Ammon's horn (tissue), 1 donor: ENCODE measurements at places on chromosomes 6 and 20.

GRCh38 chr6:149031201-149031858 lies 284.5 kb downstream of the UST start:
- DNase-seq: no peak

- peak; percentile 46 for DNase-seq
Observed at GRCh38 chr6:56450882-56451739, 191.6 kb downstream of the DST start.

GRCh38 chr6:166520905-166521834 lies 65.3 kb downstream of the RAMACL start:
- DNase-seq: no peak

- no peak for DNase-seq
Observed at GRCh38 chr6:34316431-34317171, 67.8 kb upstream of the SMIM29 start.

DNA sequence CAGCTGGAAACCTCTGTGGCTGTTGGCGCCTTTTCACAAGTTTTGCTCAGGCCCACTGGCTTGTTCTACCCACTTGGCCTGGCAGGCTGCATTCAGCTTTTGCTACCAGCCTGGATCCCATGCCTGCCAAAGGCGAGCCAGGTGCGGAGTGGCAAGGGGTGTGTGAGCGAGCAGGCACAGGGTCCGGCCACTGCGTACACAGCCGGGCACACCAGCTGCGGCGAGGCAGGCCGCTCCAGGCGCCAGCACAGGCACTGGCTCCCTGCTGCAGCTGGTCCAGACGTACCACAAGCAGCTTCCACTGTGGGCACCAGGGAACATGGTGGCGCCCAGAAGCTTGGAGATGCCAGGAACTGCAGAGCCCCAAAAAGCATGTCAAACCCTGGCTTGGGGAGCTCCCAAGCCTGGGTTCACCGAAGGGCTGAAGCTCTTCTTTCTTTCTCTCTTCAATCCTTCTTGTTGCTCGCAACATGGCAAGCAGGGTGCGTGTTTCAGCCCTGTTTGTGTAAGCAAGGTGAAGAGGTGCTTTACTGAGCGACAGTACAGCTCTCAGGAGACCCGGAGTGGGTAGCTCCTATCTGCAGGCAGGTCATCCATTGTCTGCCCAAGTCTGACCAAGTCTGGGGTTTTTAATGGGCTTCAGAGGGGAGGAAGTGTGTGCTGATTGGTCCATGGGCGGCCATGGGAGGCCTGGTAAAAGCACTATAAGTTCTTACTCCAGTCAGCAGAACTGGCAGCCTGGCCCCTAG lies 32.6 kb upstream of the GRM4 start:
- no peak for DNase-seq

- no peak for DNase-seq
Observed at GRCh38 chr6:155498370-155498769, 42.7 kb upstream of the NOX3 start.

DNA sequence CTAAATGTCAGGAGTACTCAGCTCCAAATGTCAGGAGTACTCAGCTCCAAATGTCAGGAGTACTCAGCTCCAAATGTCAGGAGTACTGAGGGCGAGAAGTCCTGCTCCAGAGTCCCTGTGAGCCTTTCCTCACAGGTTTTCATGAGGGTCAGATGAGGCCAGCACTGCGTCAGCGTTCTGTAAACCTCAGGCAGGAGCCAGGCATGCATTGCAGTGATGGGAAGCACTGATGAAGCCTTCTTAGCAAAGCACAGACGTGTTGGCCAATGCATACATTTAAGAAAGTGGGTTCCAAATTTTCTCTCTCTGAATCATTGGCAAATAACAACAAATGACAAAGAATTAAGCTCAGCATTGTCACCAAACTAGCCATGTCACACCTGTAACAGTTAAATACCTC lies 254.9 kb downstream of the ZNF217 start:
- no peak for DNase-seq

DNA sequence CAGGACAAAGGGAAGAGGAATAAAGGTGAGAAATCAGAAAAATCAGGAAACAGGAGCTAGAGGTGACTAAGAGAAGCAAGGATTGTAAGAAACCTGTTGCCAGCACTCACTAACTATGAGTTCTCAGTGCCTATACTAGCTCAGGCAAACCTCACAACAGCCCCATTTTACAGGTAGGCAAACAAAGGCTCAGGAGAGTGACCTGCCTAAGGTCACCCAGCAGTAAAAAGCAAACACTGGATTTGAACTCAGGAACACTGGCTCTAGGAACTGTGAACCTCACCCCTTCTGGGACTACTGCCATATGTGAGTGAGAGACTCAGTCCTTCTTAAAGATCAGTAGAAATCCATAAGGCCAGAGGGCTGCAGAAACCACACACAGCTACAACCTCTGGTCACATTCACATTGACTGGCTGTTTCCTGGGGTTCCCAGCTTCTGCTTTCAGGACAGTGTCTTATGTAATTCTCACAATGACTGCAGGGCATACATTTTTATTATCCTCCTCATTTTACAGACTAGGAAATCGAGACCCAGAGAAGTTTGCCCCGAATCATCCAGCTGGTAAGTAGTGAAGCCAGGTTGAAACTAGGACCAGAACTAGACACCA lies 80.7 kb upstream of the MAFB start:
- DNase-seq: peak; percentile 36

GRCh38 chr20:57884956-57885355 lies 175.1 kb upstream of the PMEPA1 start:
- no peak for DNase-seq

GRCh38 chr20:3896302-3896701 lies 7.1 kb downstream of the PANK2 start:
- DNase-seq: no peak

GRCh38 chr6:28161410-28162079 lies 19.9 kb downstream of the ZKSCAN8 start:
- DNase-seq: peak; percentile 33

- no peak for DNase-seq
Observed at GRCh38 chr20:57059055-57059596, 207.3 kb downstream of the BMP7 start.

DNA sequence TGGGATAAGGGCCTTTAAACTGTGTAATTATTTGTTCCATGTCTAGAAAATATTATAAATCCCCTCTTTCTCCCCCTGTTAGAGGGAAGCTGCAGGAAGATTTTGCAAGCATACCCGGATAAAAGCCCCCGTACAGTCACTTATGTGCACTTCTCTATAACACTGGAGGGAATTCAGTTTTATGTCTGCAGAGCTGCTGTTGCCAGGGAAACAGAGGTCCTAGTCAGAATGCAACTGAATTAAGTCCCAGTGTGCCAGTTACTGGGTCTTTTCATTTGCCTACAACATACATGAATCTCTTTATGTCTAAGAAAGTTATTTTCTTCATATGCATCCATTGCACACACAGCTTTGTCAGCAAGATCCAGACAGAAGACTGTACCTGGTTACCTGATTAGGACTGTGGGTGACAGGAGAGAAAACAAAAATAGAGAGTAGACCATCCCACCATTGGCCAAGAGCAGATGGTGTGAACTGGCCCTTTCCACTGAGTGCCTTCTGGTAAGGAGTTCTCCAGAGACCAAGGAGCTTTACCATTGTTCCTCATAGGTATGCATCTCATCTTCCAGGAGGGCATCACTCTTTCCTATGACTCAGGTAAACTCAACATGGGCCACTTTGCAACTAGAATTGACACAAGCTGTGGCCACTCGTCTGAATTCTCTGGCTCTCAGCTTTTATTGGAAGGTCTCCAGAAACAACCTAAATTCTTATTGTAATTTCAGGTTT lies 180.8 kb upstream of the PHACTR1 start:
- DNase-seq: no peak

GRCh38 chr20:9608639-9609340 lies 94.4 kb downstream of the LAMP5 start:
- DNase-seq: no peak

DNA sequence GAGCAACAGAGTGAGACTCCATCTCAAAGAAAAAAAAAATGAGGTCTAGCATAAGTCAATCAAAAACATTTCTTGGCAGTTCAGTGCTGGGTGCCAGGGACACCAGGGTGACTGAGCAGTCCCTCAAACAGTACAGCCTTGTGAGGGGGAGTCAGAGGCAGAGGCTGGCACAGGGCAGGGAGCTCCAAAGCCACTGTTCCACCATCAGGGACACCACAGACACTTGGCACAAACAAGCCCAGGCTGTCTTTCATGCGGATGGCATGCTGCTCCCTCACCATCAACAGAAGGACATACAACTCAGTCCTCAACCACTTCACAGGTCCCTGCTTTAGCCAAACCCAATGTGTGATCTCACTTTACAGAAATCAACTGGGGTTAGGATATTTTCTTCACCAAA lies 36.0 kb upstream of the GRM4 start:
- no peak for DNase-seq

GRCh38 chr6:5151955-5152401 lies 66.8 kb downstream of the PPP1R3G start:
- DNase-seq: peak; percentile 81

- DNase-seq: no peak
Observed at GRCh38 chr6:106988664-106989063, 14.1 kb upstream of the CD24 start.

DNA sequence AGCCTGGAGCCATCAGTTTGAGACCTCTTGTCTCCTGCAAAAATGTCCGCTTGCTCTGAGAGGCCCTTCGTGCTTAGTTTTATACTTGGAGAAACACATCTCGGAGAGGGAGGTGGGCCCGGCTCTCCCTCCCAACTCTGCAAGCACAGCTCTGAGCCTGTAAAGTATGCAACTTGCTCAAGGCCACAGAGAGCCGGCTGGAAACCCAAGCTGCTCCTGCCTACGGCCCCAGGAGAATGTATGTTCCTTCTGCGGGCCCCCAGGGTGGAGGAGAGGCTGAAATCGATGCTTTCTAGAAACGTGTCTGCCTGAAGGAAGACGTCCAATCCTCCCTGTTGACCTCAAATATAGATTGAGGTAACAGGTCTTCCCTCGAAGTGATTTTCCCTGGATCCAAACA lies 205.4 kb downstream of the PREX1 start:
- no peak for DNase-seq

- peak; percentile 31 for DNase-seq
Observed at GRCh38 chr6:154261688-154262397, 94.8 kb downstream of the IPCEF1 start.

DNA sequence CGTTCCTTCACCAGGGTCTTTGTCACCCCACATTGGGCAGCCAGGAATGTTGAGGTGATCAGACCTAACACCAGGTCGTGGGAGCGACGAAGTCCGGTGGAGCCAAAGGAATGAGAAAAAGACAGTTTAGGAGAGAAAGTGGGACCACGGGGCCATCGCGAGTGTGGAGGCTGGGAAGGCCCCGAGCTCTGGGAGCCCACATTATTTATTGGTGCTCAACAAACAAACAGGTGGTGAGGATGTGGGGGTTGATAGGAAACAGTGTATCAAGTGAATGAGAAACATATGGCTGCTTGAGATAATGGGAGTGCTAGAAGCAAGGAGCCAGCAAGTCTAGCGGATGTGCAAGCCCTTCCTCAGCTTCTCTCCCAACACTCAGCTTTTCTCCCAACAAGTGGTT lies 287.1 kb upstream of the SGK1 start:
- no peak for DNase-seq

DNA sequence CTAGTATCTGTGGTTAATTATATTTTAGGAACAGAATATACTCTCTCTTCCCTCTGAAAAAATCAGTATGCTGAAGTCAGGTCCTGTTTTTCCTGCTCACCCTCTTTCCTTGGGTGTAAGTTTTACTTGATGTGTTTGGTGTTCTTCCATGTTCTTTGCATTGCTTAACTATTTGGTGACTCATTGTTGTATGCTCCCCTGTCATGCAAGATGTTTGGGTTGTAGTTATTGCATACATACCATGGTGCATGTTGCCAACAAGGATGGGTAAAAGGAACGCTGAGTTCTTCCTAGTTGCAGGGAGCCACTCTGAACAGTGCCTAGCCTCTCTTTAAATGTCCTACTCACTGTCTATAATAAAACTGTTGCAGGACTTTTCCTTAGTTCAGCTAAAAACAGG lies 207.9 kb upstream of the LAMP5 start:
- no peak for DNase-seq

DNA sequence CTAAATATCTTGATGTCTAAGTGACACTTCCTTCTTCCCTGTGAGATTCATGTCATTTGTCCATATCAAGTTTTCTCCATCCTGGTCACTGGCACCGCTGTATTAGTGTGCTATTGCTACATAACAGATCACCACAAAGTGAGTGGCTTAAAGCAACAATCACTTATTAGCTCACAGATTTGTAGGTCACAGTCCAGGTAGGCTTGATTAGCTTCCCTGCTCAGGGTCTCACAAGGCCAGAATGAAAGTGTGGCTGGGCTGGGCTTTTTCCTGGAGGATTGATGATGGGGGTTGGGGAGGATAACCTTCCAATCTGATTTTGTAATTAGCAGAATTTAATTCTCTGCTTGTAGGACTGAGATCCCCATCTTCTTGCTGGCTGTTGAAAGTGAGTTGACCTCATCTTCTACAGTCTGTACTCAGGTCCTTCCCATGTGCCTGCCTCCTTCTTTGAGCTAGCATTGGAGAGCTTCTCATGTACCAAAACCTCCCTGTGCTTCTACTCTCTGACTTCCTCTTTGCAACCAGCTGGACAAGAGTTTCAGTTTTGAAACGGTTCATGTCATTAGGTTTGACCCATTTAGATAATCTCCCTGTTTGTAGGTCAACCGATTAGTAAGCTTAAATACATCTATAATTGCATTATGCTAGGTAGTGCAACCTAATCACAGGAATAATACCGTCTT lies 152.4 kb upstream of the MAN1A1 start:
- no peak for DNase-seq

DNA sequence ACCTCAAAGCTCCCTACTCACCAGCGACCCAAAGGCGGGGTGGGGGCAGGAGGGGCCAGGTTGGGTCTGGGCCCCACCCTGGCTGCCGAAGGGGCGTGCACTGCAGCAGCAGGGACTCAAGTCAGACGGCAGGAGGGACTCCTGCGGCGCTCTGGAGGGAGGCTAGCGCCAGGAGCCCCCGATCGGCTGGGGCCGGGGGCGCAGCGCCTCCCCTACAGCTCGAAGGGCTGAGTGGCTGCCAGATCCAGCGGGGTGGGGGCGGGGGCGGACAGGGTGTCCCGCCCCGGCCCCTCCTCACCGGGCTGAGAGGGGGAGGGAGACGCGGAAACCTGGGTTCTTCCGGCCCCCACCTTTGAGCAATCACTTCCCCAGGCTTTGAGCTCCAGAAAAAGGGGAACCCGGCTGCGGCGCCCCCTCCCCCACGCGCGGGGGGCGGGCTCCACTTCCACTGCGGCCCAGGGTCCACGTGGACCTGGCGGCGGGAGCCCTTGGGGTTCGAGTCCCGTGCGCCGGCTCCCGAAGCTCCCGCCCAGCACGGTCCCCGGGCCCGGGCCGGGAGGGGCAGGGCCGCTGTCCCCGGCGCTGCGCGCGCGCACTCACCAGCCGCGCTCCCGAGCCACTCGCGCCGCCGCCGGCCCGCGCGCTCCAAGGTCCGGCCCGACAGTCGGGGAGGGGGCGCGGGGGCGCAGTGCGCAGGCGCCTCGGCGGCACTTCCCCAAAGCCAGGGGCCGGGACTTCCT lies at the start of gene RGS19:
TSS of gene RGS19 (minus strand) at position 246 of the 740 bp plus-strand sequence. CDS start 2,632 bp downstream, outside the sequence.
- peak; percentile 67 for DNase-seq

DNA sequence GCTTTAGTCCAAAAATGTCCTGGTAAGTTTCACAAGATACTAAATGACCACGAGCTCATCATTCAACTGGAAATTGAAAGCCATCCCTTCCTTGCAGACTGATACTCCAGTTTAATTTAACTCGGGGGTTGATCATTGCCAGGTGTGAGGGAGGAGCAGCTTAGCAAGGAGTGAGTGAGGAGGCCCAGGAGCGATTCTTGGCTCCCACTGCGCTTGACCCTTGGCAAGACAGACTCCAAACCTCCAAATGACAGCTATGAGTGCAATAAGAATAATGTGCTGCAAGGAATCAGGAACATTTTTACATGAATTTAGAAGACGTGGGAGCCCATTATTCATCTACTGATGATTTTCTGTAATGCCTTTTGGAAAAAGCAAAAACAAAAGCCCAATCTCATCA lies 64.9 kb downstream of the LAMA4 start:
- no peak for DNase-seq

- DNase-seq: no peak
Observed at GRCh38 chr6:166478782-166479592, 96.2 kb upstream of the MPC1 start.
